Frontal cortex (tissue), 4 donors: ENCODE measurements at places on chromosomes 11 and 22. TPM values are rescaled to one million over a fixed set of nuclear protein-coding genes. Genes with fewer than 3 reads are reported as not detected.

GRCh38 chr11:59097113-59097708 is 9.8 kb upstream of the FAM111B start:
- DNase-seq: peak; percentile 7

DNA sequence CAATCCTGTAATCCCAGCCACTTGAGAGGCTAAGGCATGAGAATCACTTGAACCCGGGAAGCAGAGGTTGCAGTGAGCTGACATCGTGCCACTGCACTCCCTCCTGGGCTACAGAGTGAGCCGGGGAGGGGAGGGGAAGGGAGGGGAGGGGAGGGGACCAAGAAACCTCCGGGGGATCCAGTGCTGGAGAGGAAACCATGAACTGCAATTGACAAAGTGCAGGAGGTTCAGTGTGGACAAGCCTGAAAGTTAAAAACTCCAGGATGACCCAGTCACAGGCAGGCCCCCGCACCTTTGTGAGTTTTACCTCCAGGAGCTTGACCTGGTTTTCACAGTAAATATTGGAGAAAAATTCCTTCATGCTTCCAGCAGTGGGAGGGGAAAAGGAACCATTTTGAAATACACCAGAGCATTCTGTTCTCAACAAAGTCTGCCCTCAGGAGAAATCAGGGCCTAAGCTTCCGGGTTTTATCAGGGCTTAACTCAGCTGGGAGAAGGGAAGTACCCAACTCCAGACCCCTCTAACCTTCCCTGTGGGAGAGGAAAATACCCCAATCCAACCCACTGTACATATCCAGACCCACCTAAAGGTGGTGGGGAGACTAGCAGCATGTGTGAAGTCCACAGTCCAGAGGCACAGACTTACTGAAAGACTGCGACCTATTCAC is 15.5 kb upstream of the ZFTA start:
- no peak for DNase-seq

GRCh38 chr11:130819625-130820024 is 96.7 kb downstream of the SNX19 start:
- no peak for DNase-seq

GRCh38 chr11:115493905-115494304 is 10.3 kb downstream of the CADM1 start:
- DNase-seq: no peak

DNA sequence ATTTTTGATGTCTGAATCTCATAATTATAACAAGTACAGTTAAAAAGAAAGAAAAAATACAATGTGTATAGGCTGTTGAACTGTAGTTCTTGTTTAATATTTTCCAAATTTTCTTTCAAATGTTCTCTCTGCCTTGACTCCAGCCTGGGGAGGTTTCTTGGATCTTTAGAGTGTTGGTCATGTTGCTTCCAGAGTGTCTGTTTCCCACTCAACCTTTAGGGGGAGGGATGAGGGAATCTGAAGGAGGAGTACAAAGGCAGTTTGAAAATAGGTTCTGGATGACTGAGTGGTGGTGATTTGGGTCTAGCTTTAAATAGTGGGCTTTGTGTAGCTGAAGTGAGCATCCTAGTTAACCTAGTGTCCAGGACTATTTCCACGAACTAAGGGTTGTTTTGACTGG is 2.0 kb downstream of the CTNND1 start:
- DNase-seq: no peak

GRCh38 chr11:92993004-92993403 is 23.6 kb downstream of the MTNR1B start:
- no peak for DNase-seq

- DNase-seq: no peak
Observed at GRCh38 chr11:5234381-5234834, at the start of gene HBD. Gene HBD (minus strand): TSS chr11:5234483. CDS start chr11:5234433, 50 bp downstream.

DNA sequence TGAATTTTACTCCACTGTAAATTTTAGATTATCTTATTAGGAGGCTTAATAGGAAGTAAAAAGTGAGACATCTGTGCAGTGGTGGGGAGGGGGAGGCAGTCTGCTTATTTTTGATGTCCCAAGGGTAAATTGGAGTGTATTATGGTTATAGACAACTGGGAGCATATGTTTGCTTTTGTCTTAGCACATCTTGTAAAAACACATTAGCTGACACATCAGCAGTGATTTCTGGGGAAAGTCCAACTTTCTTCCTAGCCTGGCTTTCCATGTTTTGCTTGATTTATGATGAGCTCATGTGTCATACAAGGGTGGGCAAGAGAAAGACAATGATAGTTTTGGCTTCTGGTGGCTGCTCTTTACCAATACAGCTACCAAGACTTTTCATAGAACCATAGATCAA is 4.0 kb downstream of the ANO3 start:
- DNase-seq: no peak

The DEUP1 gene
- 0.82 TPM for total RNA-seq

The OR51B5 gene
- total RNA-seq: 0.82 TPM

The APOBEC3C gene
- not detected for total RNA-seq

The TRIM66 gene
- 2.9 TPM for total RNA-seq

The DRD4 gene
- total RNA-seq: not detected
